ENCODE measurements at places on chromosomes 13 and 19. TPM values are rescaled to one million over a fixed set of nuclear protein-coding genes. Genes with fewer than 3 reads are reported as not detected.

The KCNJ14 gene
- 0.63 TPM for polyA plus RNA-seq

The CYP2A7 gene
- polyA plus RNA-seq: 0.37 TPM

The ZNF714 gene
- 10.0 TPM for polyA plus RNA-seq

The FFAR3 gene
- polyA plus RNA-seq: not detected

DNA sequence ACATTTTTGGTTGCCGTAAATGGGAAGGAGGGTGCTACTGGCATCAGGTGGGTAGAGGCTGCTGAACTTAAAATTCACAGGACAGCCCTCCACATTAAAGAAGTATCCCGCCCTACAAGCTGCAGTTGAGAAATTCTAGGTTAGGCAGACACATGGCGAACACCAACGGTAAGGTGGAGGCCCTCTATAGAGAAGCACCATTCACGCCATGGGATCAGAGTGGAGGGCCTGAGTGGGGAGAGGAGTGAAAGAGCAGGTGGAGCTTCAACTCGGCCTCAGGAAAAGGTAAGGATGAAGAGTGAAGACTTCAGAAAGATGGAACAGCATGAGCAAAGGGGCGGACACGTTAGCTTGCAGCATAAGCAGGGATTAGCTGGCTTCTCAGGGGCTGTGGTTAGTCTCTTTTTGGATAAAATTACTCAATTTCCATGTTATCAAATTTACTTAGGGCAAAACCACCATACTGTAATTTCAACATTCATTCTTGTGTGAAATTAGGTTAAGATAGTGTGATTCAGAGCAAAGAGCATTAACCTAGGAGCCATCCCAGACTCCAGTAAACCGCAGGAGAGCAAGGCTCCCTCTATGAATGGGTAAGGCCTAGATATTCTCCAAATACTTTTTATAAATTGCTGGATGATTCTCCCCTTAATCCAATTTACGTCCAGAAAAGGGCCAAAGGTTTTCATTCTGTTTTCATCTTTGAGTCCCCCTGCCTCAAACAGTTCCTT, 1.2 kb downstream of the EEF1AKMT1 start:
- DNase-seq: no peak

- DNase-seq: no peak
Observed at GRCh38 chr13:101291206-101291605, 125.1 kb downstream of the NALCN start.

DNA sequence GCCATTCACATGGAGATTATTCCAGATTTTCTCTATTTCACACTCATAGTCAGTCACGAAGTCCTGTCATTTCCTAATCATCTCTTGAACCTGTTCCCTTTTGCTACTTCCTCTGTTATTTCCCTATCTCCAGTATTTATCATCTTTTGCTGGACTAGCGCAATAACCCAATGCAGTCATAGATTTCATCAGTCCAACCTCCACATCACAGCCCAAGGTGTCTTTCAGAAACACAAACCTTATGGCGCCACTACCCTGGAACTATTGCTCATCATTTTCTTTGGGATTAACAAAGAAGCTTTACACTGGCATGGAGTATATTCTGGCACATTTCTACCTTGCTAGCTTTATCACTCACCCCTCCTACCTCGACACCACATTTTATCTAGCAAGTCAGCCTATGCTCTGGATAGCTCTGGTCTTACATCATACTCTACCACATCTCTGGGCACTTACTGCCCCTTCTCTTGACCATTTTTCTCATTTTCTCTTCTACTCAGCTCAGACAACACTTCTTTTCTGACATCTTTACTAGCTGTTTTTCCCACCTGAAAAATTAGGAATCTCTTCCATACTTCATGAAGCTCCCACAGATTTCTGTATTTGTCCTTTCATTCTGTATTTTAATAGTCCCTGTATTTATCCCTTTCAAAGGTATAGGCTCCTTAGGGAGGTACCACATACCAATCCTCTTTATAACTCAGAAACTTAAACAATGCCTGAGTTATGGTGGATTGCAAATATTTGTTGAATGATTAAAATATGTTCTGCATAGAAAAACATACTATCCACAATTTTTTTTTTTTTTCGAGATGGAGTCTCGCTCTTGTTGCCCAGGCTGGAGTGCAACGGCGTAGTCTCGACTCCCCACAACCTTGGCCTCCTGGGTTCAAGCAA, 534.7 kb downstream of the KLF12 start:
- no peak for DNase-seq

Data from ovary (tissue), 10 donors.